ENCODE measurements at places on chromosomes 3 and 15.

DNA sequence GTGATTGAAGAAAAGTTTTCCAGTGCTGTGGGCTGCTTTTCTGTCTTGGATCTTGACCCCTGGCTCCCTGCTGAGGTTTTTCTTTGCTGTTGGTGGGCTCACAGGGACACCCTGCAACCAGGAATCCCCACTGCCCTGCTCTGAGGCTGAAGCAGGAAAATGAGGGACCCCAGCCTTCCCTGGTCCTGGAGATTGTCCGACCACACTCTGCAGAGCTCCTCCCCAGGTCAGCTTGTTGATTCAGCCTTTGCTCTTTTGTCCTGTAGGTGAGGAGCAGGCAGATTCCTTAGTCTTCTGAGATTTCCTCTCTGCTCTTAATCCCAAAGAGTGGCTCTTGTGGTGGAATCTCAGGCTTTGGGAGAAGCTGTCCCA, 194.5 kb downstream of the RPLP1 start:
- H3K4me3 ChIP-seq, result no peak overlapping the region
- no peaks in the 10 kb centered on the region for H3K27me3 ChIP-seq
- DNase-seq, result no peak
- H3K36me3 ChIP-seq, result no peaks in the 10 kb centered on the region

GRCh38 chr3:37384117-37384516, 209.7 kb upstream of the LRRFIP2 start:
- H3K4me1 ChIP-seq, result no peaks in the 10 kb centered on the region
- H3K27me3 ChIP-seq, result no peaks in the 10 kb centered on the region
- no peak overlapping the region for H3K4me3 ChIP-seq
- no peaks in the 10 kb centered on the region for H3K36me3 ChIP-seq
- DNase-seq, result no peak
- no peak overlapping the region for H3K27ac ChIP-seq

DNA sequence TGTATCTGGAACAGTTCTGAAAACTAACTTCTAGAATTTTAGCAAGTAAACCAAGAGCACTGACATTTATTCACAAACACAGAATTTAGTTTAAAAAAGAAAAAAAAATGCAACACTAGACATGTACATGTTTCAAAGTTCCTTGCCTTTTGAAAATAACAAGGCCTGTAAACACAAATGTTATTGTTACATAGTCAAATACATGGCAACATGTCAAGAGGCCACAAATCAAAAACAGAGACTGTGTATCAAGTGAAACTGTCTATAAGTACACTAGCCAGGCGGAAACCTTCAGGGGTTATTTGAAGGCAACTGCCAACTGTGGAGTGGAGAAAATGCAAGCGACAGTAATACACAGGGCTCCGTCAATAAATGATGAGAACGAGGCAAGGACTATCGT, 547.6 kb downstream of the FOXP1 start:
- H3K4me3 ChIP-seq, result no peak overlapping the region
- H3K4me1 ChIP-seq, result peaks cover 47% of the 10 kb centered on the region
- no peak for DNase-seq
- H3K27me3 ChIP-seq, result no peaks in the 10 kb centered on the region

DNA sequence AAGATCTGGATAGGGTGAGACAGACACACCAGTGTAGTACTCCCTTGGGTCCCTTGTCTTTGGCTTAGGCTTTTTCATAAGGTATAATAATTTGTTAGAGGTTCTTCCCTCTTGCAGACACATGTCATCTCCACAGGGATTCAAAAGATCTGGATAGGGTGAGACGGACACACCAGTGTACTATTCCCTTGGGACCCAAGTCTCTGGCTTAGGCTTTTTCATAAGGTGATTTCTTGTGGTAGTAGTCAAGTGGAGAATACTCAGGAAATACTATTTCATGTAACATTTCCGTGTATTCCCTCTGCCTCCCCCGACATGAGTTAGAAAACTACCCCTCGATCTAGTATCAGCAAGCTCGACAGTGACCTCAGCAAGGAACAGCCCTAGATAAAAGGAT, 954 bp upstream of the MAPKBP1 start:
- no peaks in the 10 kb centered on the region for H3K27me3 ChIP-seq
- no peak for DNase-seq
- no peaks in the 10 kb centered on the region for H3K36me3 ChIP-seq
- peak overlapping the region; percentile 68 for H3K27ac ChIP-seq

- no peaks in the 10 kb centered on the region for H3K36me3 ChIP-seq
- DNase-seq, result no peak
- H3K27ac ChIP-seq, result no peak overlapping the region
- peaks cover 5% of the 10 kb centered on the region for H3K4me1 ChIP-seq
- H3K27me3 ChIP-seq, result no peaks in the 10 kb centered on the region
- no peak overlapping the region for H3K4me3 ChIP-seq
Measured at GRCh38 chr15:69393831-69394491, 20.2 kb upstream of the KIF23 start.

Measured in CD8-positive, alpha-beta memory T cell (primary cell).